SJSA1 (cell line): ENCODE measurements at places on chromosomes 12 and 14. TPM values are rescaled to one million over a fixed set of nuclear protein-coding genes. Genes with fewer than 3 reads are reported as not detected.

DNA sequence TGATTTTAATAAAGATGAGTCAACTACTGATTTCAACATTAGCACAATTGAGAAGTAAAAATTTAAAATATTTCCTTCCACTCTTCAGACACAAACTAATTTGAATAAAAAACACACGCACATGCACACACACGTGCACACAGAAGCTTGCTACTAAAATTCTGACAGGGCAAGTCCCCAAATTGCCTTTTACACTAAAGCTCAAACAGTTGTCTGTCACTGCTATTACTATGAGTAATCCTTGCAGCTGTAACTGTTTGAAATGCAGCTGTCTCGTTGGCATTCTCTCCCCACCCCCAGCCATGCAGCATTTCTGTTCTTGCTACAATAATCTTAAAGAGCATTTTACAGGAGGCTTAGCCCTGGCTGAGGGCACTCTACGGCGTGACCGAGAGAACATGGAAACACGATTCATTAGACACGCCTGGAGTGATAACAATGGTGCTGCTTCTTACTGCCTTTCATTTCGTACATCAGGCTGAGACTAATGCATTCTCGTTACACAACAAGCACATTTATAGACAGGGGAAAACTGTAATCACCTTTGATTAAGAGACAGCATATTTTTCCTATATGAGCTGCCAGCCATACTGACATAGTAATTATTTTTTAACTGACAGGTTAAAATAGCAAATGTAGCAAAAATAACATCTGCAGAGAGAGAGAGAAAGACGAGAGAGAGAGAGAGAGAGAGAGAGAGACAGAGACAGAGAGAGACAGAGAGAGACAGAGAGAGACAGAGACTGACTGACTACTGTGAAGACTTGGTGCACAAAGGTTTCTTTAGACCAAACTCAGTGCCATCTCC lies 153.8 kb downstream of the MED13L start:
- peak overlapping the region; percentile 20 for H3K4me3 ChIP-seq
- no peaks in the 10 kb centered on the region for H3K36me3 ChIP-seq
- H3K4me1 ChIP-seq: peaks cover 45% of the 10 kb centered on the region
- peak; percentile 62 for DNase-seq

The CEBPE gene
- not detected in 2 replicates for total RNA-seq

GRCh38 chr12:68538726-68539614 lies 71.7 kb upstream of the RAP1B start:
- peak overlapping the region; percentile 68 for H3K27ac ChIP-seq
- peak overlapping the region; percentile 15 for H3K4me3 ChIP-seq
- DNase-seq: peak; percentile 65
- no peaks in the 10 kb centered on the region for H3K27me3 ChIP-seq
- H3K4me1 ChIP-seq: peaks cover 15% of the 10 kb centered on the region

The OAS3 gene
- 13.0 and 18.5 TPM in 2 replicates for total RNA-seq

GRCh38 chr12:94143951-94144350 lies 4.4 kb upstream of the PLXNC1 start:
- no peak overlapping the region for H3K27ac ChIP-seq
- peaks cover 40% of the 10 kb centered on the region for H3K27me3 ChIP-seq
- no peaks in the 10 kb centered on the region for H3K36me3 ChIP-seq
- no peak overlapping the region for H3K4me3 ChIP-seq

The PCED1B gene
- total RNA-seq: 0.39 and 13.1 TPM in 2 replicates

DNA sequence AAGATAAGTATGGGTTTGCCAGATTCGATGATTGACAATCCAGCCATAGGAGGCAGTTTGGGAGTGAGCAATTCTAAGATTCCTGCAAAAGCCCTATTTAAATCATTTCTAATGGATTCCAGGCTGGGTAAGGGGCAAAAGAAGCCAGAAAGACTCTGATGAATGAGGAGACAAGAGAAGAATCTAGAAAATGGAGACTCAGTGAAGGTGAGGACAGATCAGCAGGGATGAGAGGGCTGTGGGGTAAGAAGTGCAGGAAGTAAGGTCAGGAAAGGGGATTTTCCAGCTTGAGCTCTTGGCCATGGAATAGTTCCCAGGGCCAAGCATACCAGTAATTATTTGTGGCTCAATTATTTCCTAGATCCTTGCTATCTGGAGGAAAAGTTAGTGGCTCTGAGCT lies 87.3 kb downstream of the TMX1 start:
- no peaks in the 10 kb centered on the region for H3K36me3 ChIP-seq
- no peak overlapping the region for H3K4me3 ChIP-seq
- peak overlapping the region; percentile 51 for H3K27ac ChIP-seq
- H3K4me1 ChIP-seq: peaks cover 24% of the 10 kb centered on the region
- DNase-seq: no peak
- H3K27me3 ChIP-seq: no peaks in the 10 kb centered on the region

GRCh38 chr12:104733717-104734175 lies 224.3 kb downstream of the SLC41A2 start:
- no peak for DNase-seq
- no peak overlapping the region for H3K27ac ChIP-seq
- H3K36me3 ChIP-seq: no peaks in the 10 kb centered on the region
- no peak overlapping the region for H3K4me3 ChIP-seq
- H3K4me1 ChIP-seq: no peaks in the 10 kb centered on the region

DNA sequence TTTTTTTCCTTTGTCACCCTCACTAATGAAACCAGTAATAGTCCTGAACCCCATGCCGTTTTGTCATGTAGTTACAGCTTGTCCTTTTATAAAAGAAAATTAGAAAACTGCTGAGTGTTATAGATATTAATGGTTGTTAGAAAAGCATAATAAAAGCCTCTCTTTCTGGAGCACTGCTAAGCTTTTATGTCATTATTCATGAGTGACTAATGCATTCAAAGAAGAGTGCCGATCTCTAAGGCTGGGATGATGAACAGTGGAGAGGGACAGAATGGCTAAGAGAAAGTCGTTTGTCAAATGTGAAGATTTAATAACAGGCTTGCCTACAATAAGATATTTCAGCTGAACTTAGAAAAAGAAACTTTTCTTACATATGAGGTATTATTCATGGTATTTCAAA lies 121.6 kb downstream of the MGAT4C start:
- no peaks in the 10 kb centered on the region for H3K27me3 ChIP-seq
- H3K4me3 ChIP-seq: no peak overlapping the region
- H3K4me1 ChIP-seq: no peaks in the 10 kb centered on the region
- no peak for DNase-seq
- H3K36me3 ChIP-seq: no peaks in the 10 kb centered on the region

GRCh38 chr12:27936196-27936595 lies 36.3 kb downstream of the PTHLH start:
- H3K36me3 ChIP-seq: no peaks in the 10 kb centered on the region
- no peak for DNase-seq
- no peaks in the 10 kb centered on the region for H3K4me1 ChIP-seq
- H3K27ac ChIP-seq: no peak overlapping the region
- no peaks in the 10 kb centered on the region for H3K27me3 ChIP-seq
- no peak overlapping the region for H3K4me3 ChIP-seq

The NID2 gene
- total RNA-seq: 63.9 and 65.3 TPM in 2 replicates

The PTPRR gene
- total RNA-seq: 1.6 and 3.4 TPM in 2 replicates

DNA sequence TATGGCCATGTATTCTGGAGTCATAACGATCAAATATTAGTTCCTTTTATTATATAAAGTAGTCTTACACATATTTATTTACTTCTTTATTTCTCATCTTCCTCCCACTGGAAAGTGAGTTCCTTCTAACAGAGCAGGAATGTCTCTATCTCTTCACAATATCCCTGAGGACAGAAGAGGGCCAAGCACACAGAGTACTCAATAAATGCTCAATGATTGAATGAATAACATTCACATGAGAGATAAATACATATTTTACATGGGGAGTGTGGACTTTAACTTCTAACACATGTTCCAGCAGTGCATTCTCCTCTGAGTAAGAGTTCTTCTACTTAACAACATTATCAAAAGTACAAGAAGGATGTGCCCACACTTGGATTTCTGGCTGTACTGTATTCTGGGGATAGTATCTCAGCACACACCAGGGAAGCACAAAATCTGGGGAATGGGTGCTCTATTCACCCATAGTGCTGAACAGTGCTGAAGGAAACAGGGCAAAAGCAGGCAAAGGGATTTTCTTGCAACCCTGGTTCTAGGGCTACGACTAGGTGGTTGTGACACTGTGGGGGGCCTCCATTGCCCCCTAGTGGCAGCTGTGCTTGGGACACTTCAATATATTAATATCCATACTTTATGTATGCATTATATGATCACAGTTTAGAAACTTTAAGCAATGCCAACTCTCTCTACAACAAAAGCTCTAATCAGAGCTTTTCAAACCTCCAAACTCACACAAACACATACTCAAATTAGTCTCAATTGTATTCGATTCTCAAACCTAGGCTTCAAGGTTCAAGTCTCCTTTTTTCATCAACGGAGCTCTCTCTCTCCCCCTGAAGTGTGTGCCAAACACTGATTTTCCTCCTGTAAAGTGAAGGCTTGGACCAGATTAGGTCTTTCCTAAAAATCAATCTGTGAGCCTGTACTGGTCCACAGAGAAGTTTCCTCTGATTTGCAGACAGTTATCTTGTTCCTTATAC lies 115.5 kb downstream of the SLC2A13 start:
- no peak overlapping the region for H3K27ac ChIP-seq
- no peak overlapping the region for H3K4me3 ChIP-seq
- no peaks in the 10 kb centered on the region for H3K4me1 ChIP-seq
- DNase-seq: no peak
- no peaks in the 10 kb centered on the region for H3K27me3 ChIP-seq
- H3K36me3 ChIP-seq: no peaks in the 10 kb centered on the region

GRCh38 chr12:132462788-132463187 lies 27.2 kb upstream of the FBRSL1 start:
- no peaks in the 10 kb centered on the region for H3K4me1 ChIP-seq
- no peak overlapping the region for H3K4me3 ChIP-seq
- H3K27ac ChIP-seq: no peak overlapping the region
- no peaks in the 10 kb centered on the region for H3K27me3 ChIP-seq

GRCh38 chr12:130158754-130159059 lies 3.6 kb upstream of the FZD10 start:
- no peak for DNase-seq
- no peak overlapping the region for H3K4me3 ChIP-seq
- H3K36me3 ChIP-seq: no peaks in the 10 kb centered on the region

DNA sequence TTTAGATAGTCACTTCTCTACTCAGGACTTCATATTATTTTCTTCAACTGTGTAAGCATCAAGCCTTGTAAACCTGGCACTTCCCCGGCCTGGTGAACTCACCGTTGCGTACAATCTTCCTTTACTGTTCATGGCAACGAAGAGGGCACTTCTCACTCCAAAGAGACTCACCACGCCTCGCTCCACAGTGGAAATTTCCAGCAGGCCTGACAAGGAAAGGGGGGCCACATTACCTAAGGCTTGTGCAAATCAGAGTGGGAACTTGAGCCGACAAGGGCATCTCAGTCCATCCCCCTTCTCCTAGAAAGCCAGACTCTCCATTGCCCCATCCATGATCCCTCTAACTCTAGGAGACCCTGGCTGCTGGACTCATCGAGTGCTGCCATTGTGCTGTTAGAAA lies 1.6 kb downstream of the FGF6 start:
- DNase-seq: no peak
- H3K27me3 ChIP-seq: peaks cover 48% of the 10 kb centered on the region
- no peak overlapping the region for H3K27ac ChIP-seq
- H3K4me1 ChIP-seq: no peaks in the 10 kb centered on the region
- no peaks in the 10 kb centered on the region for H3K36me3 ChIP-seq

The MMP19 gene
- total RNA-seq: 9.8 and 14.5 TPM in 2 replicates

DNA sequence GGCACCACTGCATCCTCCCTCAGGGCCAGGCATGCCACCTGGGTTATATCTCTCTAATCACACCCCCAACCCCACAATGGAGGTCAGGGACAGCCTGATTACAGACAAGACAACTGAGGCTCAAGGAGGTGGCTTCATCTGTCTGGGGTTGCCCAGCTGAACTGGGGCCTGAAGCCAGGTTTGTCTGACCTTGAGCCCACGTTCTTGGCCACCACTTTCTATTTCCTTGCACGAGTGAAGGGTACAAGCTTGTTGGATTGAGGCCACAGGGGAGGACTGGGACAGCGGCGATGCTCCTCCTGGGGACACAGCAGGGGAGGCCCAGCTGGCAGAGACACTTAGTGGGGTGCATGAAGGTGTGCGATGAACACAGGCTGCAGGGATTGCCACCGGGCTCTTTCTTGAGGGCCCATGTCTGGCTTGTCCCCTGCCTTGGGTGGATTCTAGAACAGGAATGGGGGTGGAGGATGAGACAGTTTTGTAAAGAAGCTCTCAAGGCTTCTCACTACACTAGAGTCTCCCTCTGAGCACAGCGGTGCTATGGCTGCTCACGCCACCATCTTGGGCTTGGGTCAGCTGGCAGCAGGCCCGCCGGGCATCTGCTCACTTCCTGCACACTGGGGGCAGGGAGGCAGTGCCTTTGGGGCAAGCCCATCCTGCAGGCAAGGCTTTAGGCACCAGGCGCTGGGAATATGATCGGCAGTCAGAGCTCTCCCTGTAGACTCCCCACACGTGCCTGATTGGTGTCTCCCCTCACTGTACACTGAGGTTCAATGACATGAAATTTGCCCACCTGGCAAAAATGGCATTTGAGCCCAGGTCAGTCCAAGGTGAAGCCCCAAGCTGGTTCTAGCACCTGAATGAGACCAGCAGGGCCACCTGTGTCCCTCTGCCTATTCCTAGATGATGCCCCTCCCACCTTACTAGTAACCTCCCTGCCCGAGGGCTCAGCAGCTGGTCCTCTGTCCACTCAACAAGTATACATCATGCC lies 16.0 kb downstream of the RITA1 start:
- H3K27ac ChIP-seq: no peak overlapping the region
- no peak for DNase-seq
- no peaks in the 10 kb centered on the region for H3K36me3 ChIP-seq
- no peak overlapping the region for H3K4me3 ChIP-seq
- H3K4me1 ChIP-seq: peaks cover 7% of the 10 kb centered on the region; the same call in 1 of the 2 replicates
- H3K27me3 ChIP-seq: no peaks in the 10 kb centered on the region

The KCNJ8 gene
- total RNA-seq: not detected in 2 replicates

The OTOGL gene
- 0.08 and 0.50 TPM in 2 replicates for total RNA-seq

The KRT6C gene
- total RNA-seq: not detected in 2 replicates

The ASCL1 gene
- total RNA-seq: not detected in 2 replicates

The PGF gene
- 0.79 and 1.6 TPM in 2 replicates for total RNA-seq

DNA sequence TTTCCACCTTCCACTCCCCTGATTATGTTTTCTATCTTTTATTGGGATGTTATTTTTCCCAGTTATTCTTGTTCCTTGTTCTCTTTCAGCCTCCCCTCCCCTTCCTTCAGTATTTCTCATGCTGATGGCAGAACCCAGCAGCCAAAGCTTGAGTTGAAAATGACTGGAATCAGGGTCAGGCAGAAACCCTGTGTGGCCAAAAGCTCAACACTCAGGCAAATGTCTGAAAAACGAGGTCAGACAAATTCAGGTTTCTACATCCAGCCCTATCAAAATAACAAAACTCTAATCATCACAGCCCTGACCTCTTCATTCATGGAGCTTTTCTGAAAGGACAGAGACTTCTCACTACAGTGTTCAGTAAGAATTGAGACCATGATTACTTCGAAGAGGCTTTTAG lies 134.6 kb downstream of the PTPRR start:
- DNase-seq: no peak
- H3K4me1 ChIP-seq: no peaks in the 10 kb centered on the region
- H3K36me3 ChIP-seq: no peaks in the 10 kb centered on the region
- H3K4me3 ChIP-seq: no peak overlapping the region

GRCh38 chr14:105023791-105024480 lies 3.1 kb upstream of the CDCA4 start:
- peaks cover 79% of the 10 kb centered on the region for H3K4me1 ChIP-seq
- no peak for DNase-seq
- H3K4me3 ChIP-seq: peak overlapping the region; percentile 9
- H3K36me3 ChIP-seq: peaks cover 20% of the 10 kb centered on the region
- H3K27me3 ChIP-seq: no peaks in the 10 kb centered on the region
- peak overlapping the region; percentile 96 for H3K27ac ChIP-seq

The ZNF385A gene
- 0.31 and 0.42 TPM in 2 replicates for total RNA-seq
